ENCODE measurements at places on chromosomes 13 and 19.

GRCh38 chr19:2703691-2704216, 1.3 kb upstream of the GNG7 start:
- no peak for DNase-seq

DNA sequence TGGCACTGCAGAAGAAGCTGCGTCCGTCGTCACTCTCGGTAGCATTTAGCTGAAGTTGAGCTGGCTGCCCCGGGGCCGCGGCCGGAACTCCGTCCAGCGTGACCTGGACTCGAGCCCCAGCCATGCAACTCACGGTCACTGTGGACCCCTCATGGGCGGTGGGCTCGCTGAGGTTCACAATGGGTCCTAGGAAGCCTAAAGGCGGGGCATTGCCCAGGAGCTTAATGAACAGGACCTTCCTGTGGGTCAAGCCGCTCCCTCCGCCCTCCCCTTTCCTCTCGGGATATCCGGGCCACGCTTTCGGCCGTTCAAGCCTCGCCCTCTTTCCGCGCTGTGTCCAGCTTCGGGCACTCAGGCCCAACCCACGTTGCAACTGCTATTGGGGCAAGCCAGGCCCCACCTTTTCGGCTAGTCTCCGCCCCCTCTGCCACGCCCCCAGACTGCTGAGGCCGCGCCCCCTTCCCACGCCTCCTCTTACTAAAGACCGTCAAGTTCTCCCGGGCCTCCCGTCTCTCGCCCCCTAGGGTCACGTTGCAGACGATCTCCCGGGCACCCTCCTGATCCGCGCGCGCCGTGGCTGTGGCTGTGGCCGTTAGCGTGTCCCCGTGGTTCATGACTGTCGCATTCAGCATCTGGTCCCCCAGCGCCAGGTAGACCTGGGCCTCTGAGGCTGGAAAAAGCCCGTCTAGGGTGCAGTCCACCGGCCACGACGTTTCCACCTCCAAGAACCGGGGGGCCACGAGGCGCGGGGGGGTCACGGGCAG, 1.4 kb upstream of the RAVER1 start:
- DNase-seq = peak; percentile 77

DNA sequence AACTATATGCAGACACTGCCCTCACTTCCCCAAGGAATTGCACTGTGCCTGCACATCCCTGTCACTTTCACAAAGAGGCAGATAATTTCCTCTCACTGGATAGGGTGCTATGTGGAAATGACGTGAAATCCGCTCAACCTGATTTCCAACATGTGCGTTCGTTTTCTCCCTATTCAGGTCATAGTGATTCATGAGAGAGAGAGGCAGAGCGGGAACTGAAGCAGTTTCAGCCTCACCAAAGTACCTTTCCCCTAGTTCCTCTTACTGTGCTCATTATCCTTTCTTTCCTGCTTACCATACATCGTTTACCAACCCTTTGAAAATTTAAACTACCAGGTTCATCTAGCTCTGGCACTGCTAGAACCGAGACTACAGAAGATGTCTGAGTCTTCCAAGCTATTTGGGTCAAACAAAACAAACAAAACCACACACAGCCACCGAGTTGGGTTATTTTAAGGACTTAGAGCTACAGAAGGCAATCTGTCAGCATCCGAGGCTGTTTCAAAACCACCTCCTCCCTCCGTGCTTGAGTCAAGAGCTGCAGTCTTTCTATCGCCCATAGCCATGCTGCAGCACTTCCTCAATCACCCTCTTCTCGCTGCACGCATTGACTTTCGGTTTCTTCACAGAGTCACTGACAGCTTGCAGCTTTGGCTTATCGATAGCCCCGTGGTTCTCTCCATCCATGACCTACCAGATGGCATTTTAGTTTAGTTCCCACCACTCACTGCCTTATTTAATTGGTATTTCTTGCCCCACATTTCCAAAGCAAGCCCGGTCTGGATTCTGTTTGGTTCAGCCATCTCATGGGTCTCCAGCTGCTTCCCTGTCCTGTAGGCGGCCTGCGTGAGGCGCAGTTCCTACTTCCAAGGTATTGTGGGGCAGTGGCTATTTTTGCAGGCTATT, 1395.8 kb downstream of the EFNB2 start:
- DNase-seq = peak; percentile 95

GRCh38 chr13:101384929-101385328, 31.4 kb downstream of the NALCN start:
- no peak for DNase-seq

DNA sequence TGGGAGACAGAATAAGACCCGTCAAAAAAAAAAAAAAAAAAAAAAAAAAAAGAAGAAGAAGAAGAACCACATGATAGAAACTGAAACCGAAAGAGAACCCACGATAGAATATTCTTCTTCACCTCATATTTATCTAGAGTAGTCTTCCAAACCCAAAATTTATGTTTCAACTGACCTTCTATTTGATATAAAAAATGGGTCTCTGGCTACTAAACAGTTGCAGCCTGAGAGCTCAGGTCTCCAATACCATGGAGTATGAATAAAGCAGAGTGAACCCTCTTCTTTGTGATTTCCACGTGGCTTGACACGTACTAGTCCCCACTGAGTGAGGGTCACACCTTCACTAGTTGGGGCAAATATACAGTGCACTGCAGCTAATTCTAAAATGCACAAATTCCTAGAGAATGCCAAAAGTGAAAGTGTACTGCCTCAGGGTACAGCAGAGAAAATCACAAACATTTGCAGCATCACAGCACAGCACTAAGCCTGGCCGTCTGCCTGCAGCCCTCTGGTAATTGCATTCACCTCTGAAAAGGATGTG, 30.8 kb upstream of the RFC3 start:
- DNase-seq = peak; percentile 42

- no peak for DNase-seq
These were observed 105.8 kb downstream of the COL4A1 start for GRCh38 chr13:110201114-110201513.

DNA sequence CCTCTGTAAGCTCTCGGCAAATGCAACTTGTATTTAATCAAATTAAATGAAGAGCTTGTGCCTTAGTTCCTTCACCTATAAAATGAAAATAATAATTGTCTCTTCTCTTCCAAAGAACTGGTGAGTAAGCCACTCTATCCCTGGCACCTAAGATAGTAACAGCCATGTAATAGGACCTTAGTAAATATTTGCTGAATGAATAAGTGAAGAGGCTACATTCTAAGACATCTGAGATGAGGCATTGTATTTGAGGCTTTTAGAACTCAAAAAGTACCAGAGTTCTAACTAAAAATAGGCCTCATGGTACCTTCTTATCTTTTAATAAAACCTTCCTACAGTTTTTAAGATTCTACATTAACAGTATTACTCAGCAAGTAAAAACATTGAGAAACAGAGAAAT, 17.3 kb upstream of the DCLK1 start:
- no peak for DNase-seq

DNA sequence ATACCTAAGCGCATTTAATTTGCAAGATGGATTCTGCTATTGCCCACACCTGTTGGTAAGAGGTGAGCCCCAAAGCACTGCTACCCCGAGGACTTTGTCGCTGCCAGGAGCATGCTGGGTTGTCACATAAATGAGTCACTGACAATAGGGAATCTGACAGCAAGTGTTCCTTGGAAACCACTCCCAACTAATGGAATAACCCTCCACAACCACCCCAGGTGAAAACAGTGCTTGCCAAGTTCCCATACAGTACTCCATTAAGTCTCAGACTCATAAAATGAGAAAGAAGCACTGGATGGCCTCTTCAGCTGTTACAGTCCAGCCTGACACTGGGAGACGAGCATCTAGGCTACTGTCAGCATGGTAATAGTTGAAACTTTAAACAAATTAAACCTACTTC, 108.6 kb downstream of the EFNB2 start:
- no peak for DNase-seq

DNA sequence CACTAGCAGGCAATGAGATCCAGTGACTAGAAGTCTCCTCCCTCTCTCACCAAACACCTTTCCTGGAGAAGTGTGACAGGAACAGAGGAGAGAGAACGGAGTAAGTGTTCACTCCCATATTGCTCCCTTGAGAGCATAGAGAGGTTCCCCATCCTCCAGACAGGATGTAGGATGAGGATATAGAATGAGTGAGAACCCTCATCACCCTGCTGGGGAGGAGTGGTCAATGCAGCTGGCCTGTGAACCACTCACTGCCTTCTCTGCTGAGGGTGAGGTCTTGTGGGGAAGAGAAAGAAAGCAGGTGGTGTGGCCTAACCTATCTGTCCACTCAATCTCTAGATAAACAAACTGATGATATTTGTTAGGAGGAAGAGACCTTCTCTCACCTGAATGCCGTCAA, 386.6 kb downstream of the PCDH20 start:
- DNase-seq = no peak

DNA sequence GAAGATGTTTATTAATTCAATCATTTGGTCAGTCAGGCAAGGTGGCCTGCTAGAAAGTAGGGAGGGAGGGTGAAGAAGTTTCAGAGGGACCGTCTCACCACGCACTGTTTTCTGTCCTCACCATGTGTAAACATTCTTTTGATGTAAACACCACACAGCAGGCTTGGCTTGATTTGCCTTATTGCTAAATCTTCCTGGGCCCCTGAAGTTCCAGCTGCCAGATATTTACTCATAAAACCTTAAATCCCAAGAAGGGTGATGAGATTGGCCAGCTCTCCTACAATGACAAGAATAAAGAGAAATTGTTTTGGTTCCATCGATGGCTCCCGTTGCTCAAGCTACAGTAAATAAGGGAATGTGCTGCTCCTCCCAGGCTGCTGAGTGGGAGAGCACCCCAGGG, 198.2 kb upstream of the TMTC4 start:
- DNase-seq = no peak

DNA sequence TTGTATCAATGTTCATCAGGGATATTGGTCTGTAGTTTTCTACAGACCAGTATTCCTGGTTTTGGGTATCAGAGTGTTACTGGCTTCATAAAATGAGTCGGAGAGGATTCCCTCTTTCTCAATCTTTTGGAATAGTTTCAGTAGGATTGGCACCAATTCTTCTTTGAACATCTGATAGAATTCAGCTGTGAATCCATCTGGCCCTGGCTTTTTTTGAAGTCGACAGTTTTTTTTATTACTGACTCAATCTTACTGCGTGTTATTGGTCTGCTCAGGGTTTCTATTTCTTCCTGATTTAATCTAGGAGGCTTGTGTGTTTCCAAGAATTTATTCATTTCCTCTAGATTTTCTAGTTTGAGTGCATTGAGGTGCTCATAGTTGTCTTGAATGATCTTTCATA, 11.4 kb downstream of the TEX26 start:
- no peak for DNase-seq

DNA sequence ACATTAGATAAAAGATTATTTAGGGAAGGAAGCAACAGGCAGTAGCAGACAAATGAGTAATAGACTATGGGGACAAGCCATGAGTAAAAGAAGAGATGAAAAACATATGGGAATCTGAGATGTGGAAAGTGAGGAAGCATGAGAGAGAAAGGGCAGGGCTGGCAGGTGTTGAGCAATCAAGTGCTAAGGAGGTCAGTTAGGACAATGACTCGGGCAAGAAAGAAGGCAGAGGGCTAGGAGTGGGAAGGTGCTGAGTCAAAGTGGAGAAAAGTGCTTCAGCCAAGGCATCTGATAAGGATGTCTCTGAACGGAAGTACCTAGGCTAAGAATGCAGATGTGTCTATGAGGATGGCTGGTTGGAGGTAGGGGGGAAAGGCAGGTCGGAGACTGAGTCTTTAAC, 291.9 kb upstream of the HTR2A start:
- DNase-seq = no peak

DNA sequence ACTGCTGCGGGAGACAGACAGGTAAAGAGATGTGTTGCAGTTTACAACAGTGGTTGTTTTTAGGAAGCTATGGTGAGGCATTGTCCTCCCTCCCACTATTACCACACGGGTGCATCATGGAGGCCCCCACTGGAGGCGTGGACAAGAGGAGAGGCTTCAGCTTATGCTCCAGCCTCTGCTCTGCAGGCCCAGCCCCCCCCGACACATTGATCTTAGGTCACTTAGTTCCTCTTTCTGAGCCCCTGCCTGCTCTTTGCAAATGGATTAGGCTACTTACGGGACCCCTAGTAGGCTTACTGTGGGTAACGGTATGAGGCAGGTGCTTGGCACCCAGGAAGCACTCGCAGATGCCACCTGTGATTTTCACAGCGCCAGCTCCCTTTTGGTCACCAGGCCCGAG, 123.9 kb downstream of the SLC7A1 start:
- DNase-seq = peak; percentile 85

- DNase-seq = peak; percentile 51
These were observed 14.9 kb downstream of the ONECUT3 start for GRCh38 chr19:1768248-1768647.

- no peak for DNase-seq
These were observed 115.8 kb upstream of the TMTC4 start for GRCh38 chr13:100790405-100790804.

DNA sequence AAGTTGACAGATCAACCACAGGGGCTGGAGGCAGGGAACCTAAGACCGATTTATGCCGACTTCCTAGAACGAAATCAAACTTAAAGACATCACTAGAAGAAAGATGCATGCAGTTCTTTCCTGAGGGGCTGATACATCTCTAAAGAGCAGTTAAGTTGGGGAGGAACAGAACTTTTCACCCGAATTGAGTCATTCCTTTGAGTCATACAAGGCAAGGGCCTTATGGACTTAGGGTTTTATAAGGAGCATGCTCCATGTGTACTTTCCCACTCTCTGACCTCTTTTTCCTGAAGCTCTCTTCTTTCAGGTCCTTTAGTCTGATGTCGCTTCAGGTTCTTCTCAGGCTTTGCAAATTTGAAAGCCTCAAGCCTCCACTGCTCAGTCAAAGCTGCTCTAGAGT, 7.9 kb upstream of the FBXL3 start:
- DNase-seq = no peak

GRCh38 chr13:48938308-48938943, 37.3 kb upstream of the FNDC3A start:
- no peak for DNase-seq

DNA sequence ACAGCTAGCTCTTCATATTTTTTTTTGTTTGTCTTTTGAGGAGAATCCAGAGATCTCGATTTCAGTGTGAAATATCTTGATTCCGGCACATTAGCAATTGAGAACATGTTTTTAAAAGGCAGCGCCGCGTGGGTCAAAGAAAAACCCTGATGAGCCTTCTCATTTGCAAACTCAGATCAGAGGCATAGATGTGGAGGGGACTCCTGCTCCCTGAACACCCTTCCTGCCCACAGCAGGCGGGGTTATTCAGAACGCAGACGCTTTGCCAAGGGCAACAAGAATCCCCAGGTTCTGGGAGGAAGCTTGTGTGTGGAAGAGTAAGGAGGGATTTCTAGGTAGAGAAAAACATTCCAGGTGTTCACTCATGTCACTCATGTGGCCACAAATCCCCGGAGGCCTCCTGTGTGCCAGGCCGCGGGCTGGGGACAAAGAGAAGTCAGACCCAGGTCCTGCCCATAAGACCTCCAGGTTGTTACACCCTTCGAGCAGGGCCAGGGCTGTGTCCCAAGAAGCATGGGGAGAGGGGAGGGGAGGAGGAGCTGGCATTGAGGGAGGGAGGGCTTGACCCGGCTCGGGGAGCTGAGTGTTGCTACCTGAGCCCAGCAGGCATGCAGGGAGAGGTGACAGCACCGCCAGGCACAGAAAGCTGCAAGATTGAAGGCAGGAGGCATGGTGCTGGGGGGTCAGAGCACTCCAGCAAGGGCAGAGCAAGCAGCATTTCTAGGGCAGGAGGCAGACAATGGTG, 15.9 kb upstream of the IGLON5 start:
- no peak for DNase-seq

GRCh38 chr19:7676376-7676775, 514 bp upstream of the MCEMP1 start:
- peak; percentile 73 for DNase-seq
